Activated CD4-positive, alpha-beta T cell treated with anti-CD3 and anti-CD28 coated beads for 4 hours (primary cell): ENCODE measurements at places on chromosomes 1 and 21.

GRCh38 chr21:25925936-25926335 is 191.2 kb downstream of the GABPA start:
- no peak for DNase-seq

DNA sequence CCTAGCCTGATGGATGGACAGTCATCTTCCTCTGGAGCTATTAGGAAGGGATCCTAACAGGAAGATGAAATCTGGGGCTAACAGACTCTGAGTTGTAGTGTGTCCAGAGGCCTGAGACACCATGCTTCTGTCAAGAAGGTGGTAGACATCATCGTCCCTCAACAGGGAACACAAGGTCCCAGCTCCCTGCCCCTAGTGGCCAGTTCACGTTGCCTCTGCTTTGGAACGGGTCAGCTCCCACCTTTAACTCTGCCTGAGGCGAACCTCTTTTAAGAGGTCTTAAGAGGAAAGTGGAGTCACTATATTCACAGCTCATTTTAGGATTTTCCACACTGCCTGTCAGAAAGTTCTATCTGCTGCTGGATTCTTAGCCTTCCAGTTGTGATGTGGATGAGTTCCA is 28.3 kb downstream of the LRRC71 start:
- DNase-seq, result no peak

- peak; percentile 33 for DNase-seq
These were observed 89.3 kb upstream of the EDEM3 start for GRCh38 chr1:184843732-184844495.

GRCh38 chr21:39182484-39183271 is 573 bp downstream of the PSMG1 start:
- DNase-seq, result no peak

DNA sequence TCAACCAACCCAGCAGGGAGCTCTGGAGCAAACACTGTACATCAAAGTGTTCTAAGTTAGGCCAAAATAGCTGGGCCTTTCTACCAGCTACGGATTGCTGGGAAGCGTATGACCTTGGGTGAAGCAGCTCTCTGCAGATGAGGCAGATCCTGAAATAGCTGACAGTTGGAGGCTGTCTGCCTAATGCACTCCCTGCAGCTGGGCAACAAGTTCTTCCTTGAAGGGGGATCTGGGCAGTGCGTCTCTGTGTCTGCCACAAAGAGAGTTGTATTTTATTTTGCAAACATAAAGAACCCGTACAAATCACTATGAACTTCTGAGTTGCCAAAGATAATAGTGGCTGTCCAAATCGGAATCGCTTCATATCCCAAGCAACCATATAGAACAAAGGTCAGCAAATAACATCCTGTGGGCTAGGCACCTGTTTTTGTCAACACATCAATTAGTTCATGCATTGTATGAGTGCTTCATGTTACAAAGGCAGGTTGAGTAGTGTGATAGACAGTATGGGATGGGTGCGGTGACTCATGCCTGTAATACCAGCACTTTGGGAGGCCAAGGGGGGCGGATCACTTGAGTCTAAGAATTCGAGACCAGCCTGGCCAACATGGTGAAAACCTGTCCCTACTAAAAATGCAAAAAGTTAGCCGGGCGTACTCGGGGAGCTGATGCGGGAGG is 29.1 kb upstream of the KLF17 start:
- DNase-seq, result no peak

DNA sequence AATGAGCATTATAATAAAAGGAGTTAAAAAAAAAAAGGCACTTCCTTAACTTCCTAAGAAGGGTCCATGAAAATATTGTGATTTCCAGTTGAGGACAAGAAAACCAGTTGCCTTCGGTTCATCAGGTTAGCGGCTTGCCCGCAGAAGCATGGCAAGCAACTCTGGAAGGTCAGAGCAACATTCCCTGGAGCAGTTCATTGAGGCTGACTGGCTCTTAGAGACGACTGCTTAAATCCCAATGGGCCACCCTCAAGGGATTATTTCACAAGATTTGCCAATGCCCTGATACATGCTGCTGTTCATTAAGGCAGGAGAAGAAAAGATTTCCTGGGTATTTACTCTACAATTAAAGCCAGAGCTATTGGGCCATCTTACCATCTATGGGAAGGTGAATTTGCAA is 29.0 kb upstream of the CASQ2 start:
- DNase-seq, result no peak

- DNase-seq, result no peak
These were observed 157.1 kb upstream of the NRIP1 start for GRCh38 chr21:15221799-15222386.

GRCh38 chr1:38250356-38250755 is 203.8 kb upstream of the POU3F1 start:
- no peak for DNase-seq

DNA sequence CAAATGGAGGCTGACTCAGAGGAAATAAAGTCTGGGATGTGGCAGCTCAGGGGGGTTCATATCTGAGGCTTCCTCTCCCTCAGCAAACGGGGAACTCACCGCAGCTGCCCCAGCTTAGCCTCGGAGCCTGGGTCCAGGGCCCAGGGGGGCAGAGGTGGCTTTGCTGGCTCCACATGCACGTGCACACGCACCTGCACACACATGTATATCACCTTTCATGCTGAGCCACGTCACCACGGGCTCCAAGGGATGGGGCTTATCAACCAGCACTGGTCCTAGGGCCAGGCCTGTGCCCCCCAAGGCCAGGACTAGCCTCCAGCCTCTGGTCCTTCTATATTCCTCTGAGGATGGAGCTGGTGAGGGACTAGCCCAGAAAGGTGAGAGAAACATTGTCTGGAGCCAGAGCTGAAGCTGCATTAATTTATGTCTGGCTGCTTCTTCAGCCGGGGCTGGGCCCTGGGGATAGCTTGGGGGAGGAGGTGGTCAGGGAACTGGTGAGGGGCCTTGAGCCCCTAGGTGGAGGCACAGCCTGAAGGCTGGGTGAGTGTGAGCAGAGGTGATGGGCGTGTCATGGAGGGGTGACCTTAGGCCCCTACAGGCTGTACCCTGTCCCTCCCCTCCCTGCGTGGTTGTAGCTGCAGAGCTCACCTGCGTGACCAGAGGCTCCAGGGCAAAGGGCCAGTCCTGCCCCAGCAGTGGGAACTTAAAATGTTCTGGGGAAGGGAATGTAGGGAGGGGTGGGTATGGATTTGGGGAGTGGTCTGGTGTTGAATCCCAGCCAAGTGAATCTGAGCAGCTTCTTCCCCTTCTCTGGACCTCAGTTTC is 520.8 kb downstream of the PTPRU start:
- no peak for DNase-seq

- no peak for DNase-seq
These were observed 18.2 kb downstream of the CD34 start for GRCh38 chr1:207892764-207893163.

DNA sequence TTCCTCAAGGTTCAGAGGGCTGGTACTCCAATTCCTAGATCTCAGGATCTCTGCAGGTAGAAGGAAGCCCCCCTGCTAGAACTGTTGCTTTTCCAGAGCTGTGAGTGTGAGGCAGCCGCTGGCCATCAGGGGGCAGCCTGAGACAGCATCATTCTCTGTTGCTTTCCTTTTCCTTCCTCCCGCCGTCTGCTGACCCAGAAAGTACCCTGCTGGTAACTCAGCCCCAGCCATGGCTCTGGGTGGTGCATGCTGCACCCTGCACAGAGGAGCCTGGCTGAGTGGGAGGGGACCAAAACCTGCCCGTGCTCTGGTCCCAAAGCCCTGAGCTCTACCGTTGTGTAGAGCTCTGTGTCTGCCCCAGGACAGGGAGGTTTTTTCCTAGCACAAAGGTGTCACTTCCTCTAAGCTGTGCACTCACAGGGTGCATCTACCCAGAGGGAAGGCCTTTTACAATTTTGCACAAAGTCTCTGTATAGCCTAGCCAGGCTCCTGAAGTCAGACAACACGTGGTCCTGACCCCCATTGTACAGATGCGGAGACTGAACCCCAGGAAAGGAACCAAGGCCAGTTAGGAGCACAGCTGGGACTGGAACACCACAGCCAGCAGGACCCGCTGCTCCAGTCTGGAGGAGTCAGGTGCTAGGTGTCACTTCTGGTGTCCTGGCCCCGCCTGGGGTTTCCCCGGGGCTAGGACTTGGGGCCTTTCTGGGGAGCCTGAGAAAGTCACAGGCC is 5.6 kb upstream of the FAM131C start:
- DNase-seq, result peak; percentile 73

GRCh38 chr1:159999204-159999603 is 32.6 kb downstream of the PIGM start:
- no peak for DNase-seq

DNA sequence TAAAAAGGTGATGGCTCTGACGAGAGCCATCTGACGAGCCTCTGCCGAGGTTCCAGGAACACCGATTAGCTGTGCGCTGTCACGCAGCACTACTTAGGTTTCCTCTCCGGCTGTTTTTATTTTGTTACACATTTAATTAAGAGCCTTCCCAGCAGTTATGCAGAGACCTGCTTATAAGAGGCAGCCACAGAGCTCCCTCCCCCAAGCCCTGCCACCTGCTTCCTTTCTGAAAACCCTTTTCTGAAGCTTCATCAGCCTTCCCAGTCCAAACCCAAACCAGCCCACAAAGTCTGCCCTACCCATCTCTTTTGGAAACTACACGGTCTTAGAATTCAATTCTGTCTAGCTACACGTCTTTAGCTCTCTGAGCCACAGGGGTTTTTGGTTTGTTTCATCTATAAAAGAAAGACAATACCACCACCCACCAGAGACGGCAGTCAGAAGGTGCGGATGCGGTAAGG is 49.1 kb downstream of the ERI3 start:
- DNase-seq, result no peak

GRCh38 chr1:230844561-230844960 is 23.8 kb downstream of the C1orf198 start:
- no peak for DNase-seq

GRCh38 chr1:25560001-25560400 is 16.6 kb downstream of the LDLRAP1 start:
- DNase-seq, result no peak

GRCh38 chr1:244254467-244254866 is 197.2 kb downstream of the ADSS2 start:
- no peak for DNase-seq

DNA sequence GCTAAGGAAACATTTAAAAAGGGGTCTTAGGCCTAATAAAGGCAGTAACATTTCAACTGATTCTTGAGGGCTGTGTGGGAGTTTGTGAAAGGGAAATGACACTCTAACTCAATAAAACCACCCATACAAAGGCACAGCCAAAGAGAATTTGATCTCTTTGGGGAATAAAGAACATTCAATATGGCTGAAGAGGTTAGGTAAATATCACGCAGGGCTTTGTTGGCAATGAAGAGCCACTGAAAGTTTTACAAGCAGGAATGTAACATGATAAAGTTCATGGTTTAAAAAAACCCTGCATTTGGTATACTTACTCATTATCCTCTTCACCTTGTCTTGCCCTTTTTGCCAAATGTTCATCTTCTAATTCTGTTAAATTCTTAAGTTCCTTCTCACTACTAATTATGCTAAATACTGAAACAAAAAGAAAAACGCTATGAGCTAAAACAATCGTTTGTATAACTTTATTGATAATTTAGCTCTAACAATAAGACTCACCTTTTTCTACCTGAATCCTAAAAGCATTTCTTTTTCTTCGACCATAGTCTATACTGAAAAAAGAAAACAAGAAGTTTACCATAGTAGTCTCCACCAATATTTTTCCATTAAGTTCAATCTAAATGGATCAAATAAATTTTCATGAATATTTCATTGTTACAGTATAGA is 12.5 kb downstream of the NVL start:
- no peak for DNase-seq

DNA sequence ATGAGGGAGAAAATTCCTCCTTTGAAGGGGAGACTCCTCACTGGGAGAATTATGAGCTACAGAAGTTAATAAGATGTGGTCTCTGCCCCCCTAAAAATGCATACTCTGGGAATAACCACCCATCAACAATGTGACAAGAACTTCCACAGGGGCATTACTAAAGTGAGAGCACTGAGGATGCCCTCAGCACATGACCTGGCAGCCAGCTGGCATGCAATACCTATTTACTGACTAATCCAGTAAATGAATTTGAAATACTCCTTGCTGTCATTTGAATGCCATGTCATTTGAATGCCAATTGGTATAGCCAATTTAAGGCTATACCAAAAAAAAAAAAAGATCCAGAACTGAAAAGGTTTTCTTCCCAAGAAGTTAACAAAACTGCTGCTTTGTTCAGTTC is 30.8 kb downstream of the PLPP3 start:
- no peak for DNase-seq

- no peak for DNase-seq
These were observed 84.8 kb upstream of the ZNF648 start for GRCh38 chr1:182146286-182146685.

DNA sequence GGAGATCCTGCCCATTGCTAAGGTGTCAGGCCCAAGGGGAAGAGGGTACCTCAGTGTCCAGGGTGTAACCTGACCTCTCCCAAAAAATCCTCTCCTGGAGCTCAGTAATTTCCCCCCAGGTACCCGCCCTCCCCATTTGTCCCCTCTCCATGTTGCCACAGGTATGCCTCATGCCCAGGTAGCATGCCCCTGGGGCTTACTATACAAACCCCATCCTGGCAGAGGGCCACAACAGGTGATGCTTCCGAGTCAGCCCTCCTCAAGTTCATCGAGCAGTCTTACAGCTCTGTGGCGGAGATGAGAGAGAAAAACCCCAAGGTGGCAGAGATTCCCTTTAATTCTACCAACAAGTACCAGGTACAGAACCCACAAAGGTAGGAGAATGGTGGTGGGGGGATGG is 15.7 kb downstream of the ATP1A4 start:
- no peak for DNase-seq

- no peak for DNase-seq
These were observed 30.9 kb downstream of the RGS5 start for GRCh38 chr1:163171826-163172225.

DNA sequence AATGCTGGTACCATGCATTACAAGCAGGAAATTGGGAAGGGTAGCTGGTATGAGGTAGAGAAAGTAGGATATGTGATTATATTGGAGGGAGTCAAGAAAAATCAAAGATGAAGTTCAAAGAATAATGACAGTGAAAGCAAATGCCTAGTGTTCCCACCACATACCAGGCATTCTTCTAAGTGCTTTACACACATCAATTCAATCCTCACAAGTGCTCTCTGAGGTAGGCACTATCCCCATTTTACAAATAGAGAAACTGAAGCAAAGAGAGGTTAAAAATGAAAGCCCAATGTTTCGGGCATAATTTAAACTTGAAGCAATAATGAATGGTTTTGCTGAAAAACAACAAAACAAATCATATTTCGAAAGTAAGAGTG is 40.1 kb upstream of the MCOLN3 start:
- DNase-seq, result no peak

- DNase-seq, result no peak
These were observed 347.6 kb downstream of the PTPRC start for GRCh38 chr1:198986442-198986841.

DNA sequence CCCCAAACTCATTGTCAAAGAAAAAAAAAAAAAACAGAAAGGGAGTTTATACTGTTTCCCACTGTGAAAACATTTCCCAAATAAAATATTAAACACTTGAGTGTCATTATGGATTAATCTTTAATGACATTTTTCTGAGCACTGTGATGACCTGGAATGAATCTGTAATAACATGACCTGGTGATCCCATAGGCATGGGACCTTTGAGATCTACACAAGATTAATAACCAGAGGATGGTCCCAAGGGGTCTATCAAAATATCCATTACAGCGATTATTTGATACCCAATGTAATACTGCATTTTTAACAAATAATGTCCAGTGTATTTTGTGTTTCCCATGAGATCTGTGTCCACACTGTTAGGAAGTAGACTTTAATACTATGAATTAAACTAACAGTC is 32.4 kb upstream of the NCAM2 start:
- no peak for DNase-seq

- DNase-seq, result no peak
These were observed 511.6 kb downstream of the SMYD3 start for GRCh38 chr1:245995474-245995873.

GRCh38 chr1:199948587-199949280 is 78.8 kb upstream of the NR5A2 start:
- DNase-seq, result no peak

GRCh38 chr1:7912743-7913557 is 27.7 kb downstream of the TNFRSF9 start:
- DNase-seq, result no peak
